ENCODE measurements at places on chromosomes 4 and X.
A peak's percentile ranks its signal among the peaks of the same experiment; 100 is the strongest.

DNA sequence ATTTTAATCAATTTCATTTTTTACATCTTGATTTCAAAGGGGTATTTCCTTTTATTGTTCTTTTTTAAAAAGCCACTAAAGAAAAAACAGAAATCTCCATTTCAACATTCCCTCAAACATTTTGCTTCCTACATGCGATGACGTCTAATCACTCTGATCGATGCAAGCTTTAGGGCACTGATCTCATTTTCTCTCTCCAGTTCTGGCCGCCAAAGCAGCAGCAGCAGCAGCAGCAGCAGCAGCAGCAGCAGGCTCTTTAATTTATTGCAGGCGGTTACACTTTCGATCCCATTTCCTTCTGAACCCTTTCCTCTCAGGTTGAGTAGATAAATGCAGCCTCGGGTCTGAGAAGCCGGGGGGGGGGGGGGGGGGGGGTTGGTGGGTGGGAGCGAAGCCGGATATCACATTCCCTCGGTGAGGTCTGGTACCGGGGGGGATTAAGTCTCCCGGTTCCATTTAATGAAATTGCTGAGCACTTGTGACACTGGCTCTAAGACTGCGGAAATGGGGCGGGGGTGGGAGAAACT lies 3.4 kb upstream of the PCDH7 start:
- no peak for DNase-seq

DNA sequence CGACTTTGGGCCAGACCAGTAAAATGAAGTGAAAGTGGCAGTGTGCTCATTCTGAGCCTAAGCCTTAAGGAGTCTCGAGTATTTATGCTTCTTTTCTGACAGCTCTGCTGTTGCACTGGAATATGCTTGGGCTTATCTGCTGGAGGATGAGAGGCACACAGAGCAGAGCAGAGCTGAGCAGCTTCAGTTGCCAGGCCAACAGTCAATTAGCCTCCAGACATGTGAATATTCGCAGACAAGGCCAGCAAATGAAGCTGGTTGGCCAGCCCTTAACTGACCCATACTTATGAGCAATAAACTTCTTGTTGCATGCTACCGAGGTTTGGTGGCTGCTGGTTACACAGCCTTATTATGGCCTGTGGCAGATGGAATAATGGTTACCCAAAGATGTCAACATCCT lies 203.0 kb upstream of the GEMIN8 start:
- DNase-seq, result no peak

- no peak for DNase-seq
Measured at GRCh38 chrX:153504445-153505016, 9.8 kb downstream of the BGN start.

GRCh38 chrX:64379924-64380323 lies 15.3 kb downstream of the MTMR8 start:
- DNase-seq, result no peak

GRCh38 chr4:156751486-156751885 lies 220.1 kb downstream of the PDGFC start:
- no peak for DNase-seq

DNA sequence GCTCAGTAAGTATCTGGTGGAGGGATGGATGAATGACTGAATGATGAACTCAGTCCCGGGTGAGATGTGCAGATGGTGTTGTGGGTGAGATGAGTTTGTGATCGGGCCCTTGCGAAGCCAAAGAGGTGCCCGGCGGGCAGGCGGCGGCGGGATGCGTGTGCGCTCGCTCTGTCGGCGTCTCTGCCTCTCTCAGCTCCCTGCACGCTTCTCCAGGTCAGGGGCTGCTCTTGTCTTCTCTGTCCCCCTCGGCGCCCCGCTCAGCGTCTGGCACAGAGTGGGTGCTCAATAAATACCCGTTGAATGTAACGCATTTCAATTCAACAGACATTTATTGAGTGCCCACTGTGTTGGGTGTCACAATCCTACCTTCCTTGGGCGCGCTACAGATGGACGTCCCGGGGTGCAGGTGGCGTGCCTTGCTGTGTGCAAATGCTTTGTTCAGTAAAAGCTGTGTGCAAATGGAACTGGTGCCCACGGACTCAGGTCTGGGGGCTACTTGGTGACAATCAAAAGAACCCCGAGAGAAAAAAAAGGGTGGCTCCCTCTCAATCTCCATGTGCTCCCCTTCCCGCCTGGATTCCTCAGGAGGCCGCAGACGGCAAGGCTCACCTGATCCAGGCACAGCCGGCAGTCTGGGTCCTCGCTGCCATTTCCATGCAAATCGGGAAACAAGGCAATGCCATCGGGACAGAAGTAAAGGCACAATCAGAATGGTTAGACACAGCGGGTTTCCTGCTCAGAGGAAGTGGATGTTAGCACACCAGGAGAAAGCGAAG lies 65.6 kb upstream of the AFAP1 start:
- no peak for DNase-seq

GRCh38 chr4:77159806-77160205 lies 2.8 kb downstream of the CCNG2 start:
- no peak for DNase-seq

DNA sequence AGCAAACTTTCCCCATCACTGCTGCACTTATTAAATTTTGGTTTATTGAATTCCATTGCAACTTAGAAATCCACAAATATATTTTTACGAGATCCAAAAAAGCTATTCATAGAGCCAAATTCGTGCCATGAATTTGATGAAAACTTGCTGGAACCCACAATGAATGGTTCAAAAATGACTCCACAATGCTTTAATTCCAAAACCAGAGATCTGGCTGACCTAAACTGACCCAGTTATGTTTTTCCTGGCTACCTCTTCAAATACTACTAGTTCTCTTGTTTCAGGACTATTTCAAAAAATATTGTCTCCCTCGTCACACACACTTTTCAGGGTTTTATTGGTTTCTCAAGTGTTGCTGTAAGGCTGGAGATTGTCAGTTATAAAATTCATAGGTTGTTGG lies 474.8 kb downstream of the PDGFC start:
- DNase-seq, result no peak

DNA sequence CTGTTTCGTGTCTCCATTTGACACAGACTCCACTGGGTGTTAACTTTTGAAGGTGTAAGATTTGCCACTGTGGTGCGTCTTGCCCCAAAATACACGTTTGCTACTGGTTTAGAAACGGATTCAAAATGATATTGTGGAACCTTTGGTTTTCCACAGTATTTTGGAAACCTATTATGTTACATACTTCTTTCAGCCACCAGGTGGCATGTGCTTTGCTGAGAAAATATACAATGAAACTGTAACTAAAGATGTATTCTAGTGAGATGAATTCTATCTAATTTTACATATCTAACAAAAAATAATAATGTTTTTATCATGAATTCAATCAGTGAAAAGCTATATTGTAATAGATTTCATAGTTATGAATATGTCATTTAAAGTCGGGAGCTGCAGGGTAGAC lies 28.4 kb upstream of the SLITRK4 start:
- no peak for DNase-seq

DNA sequence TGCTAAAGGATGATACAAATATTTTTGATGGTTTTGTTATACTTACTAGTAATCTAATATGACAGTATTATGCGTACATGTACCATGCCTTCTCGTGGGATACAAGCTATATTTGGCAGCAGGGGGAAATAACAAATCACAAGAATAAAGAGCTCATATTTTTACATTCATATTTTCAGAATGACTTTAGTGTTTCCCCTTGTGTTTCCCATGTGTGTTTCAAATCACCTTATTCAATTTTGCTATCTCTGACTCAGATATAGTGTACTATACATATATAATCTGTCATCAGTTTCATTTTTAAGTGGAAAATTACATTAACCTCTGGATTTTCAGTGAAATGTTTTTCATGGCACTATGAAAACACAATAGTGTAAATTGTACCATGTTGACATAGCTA lies 146.8 kb downstream of the RPA4 start:
- DNase-seq, result no peak

GRCh38 chrX:68363984-68364383 lies 69.3 kb downstream of the OPHN1 start:
- DNase-seq, result no peak

GRCh38 chrX:152869972-152870371 lies 27.9 kb upstream of the ZNF185 start:
- DNase-seq, result no peak

GRCh38 chrX:133587071-133587470 lies 171.8 kb upstream of the GPC4 start:
- no peak for DNase-seq

GRCh38 chrX:12197030-12197429 lies 58.8 kb downstream of the FRMPD4 start:
- DNase-seq, result no peak

DNA sequence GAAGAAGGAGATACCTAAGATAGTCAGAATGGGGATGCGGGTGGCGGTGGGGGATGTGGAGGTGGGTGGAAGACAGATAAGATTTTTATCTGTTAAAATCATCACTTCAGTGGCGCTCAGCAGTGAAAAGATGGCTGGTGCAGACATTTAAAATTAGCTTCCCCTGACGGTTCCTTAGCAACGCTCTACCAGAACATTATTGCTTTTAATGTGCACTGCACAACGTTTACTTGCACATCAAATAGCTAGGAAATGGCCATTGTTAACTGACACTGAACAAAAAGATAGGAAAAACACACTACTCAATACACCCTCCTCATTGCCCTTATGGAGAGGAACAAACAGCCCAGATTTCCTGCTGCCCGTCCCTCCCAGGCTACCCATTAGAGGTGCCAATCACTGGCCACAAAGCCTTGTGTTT lies 61.0 kb upstream of the FTHL17 start:
- no peak for DNase-seq

GRCh38 chr4:138105331-138105730 lies 136.8 kb downstream of the SLC7A11 start:
- no peak for DNase-seq

DNA sequence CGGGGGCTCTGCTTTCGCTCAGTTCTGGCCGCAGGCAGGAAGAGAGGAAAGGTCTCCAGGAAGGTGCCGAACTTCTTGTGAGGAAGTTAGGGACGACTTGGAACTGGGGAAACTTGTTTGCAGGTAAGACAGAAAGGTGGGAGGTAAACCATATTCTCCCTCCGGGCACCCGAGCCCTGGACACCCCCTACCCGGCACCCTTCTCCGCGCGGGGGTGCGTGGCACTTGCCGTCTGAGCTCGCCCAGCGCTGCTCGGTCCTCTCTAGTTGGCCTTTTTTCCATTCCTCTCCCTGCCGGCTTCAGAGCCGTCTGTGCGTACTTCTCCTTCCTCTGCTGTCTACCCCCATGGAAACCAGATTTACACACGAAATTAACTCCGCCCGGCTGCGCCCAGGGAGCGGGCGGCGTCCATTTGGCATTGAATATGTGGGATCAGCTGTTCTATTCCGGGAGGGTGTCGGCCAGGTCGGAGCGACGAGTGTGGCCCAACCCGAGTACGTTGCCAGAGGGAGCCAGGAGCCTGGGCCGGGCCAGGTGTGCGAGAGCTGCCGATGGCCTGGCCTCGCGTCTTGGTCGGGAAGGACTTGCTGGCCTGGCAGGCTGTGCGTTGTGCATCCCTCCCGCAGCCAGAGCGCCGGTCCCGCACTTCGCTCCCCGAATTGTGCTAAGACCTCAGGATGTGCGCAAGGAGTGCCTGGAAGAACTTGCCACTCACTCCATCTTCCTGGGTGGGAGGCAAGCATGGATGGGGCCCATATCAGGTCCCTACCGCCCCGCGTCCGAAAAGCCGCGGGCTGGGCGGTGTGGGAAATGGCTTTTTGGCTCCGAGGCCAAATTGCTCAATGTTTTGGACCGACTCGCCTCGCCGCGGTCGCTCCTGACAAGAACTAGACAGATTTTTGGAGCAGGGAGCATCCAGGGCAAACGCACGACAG lies 1.7 kb downstream of the PDGFRA start:
- DNase-seq, result peak; percentile 17
